ENCODE measurements at places on chromosomes 12 and 14.

GRCh38 chr14:75811872-75812499 lies 150.9 kb downstream of the TTLL5 start:
- no peak for DNase-seq

- DNase-seq, result no peak
These were observed 123.5 kb upstream of the ATF1 start for GRCh38 chr12:50640321-50640939.

DNA sequence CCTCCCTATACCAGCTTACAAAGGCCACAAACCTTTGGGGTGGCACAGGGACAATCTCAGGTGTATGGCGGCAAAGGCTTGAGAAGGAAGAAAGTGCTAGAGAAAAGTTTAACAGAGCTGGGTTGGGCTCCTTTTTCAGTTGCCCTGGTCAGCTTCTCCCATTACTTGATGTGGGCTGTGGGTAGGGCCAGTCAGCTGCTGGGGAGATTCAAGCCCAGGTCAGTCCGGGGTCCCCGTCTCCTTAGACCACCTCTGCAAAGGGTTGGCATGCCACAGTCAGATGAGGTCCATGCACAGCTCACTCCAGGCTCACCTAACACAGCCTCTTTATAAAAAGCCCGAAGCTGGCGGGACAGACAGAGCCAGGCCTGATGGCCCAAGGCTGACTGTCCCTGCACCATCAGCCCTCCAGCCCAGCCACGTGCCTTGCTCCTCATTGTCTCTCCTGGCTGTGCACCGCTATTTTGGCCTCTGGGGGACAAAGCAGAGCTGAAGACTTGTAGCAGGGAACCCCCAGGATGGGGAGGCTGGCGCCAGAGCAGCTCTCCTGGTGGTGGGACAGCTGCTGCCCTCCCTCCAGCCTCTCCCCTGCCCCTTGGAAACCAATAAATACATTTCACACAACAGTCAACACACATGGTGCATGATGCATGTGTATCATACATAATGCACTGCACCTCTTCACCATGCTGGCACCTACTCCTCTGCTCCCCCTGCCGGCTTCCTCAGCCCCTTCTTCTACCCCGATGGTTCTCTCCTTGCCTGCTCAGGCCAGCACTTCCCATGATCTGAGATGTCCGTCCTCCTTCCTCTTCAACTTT lies 61.7 kb upstream of the DDX11 start:
- no peak for DNase-seq

GRCh38 chr12:70243510-70244371 lies 508 bp downstream of the CNOT2 start:
- peak; percentile 64 for DNase-seq

DNA sequence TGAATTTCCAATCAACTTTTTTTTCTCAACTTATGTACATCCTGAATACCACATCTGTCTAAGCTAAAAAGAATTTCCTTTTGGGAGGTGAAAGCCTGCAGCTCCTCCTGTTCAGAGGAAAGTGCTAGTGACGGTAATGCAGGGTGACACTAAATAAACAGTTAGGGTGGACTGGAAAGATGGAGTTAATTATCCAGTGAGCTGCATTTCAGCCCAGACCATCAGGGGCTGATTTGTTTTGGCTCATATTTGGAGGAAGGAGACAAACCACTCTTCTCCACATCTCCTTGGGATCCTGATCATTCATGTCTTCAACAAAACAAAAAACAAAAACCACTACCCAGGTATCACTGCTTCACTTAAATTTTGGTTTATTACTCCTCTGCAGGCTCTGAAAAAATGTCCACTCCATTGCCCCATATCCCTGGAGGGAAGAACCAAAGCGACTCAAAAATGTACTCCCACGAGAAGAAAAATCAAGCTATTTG lies 5.1 kb upstream of the SIX1 start:
- peak; percentile 80 for DNase-seq

DNA sequence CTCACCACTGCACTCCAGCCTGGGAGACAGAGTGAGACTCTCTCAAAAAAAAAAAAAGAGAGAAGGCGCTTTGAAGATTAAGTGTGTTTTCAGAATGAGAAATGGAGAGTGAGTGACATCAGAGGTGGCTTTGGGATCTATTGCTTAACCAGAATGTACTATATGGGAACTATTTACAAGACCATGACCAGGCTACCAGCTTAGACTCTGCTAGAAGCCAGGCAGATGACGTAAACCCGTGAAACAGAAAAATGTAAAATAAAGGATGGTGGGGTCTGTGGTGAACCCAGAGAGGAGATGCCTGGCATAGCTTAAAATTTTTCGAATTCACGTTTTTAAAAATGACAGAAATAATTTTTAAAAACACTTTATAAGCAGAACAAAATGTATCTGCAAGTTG lies 82.0 kb downstream of the IFT43 start:
- DNase-seq, result peak; percentile 45

DNA sequence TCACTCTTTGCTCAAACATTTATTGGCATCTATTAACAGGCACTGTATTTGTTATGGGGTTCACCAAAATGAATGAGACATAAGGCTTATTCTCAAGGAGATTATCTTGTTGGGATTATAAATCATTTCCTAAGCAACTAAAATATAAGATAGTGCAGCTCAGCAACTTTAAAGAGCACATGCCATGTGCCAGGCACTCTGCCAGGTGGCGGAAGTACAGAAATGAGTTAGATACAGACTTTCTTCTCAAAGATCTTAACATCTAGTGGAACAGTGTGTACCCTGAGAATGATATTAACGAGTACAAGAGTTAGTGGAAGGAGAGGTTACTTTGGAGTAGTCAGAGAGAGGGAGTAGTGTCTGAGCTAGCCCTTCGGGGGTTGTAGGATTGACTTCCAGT lies 28.4 kb upstream of the TOMM20L start:
- DNase-seq, result no peak

DNA sequence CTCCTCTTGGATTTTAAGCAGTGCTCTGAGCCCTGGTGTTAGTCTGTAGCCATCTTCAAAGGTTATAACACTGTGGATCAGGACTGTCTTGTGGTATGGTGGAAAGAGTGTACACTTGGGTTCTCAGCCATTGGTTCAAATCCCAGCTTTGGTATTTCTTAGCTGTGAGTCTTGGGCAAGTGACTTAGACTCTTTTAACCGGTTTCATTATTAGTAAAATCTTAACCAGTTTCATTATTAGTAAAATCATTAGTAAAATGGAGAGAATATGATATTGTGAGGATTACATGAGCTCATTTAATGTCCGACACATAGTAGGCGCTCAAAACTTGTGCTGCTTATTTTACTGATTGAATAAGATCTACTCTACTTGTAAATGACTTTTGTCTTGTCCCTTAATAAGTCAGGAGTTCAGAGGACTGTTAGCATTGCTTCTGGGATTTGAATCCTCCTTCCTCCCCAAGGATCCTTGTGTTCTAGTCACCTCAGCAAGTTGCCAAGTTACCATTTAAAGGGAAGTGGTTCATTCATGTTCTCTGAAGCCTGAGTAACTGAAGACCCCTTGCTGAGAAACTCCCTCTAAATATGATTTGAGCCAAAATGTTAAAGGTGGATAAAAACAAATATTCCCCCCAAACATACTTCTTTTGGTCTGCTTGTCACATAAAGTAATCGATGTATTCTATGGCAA lies 12.4 kb downstream of the TTLL5 start:
- DNase-seq, result no peak

DNA sequence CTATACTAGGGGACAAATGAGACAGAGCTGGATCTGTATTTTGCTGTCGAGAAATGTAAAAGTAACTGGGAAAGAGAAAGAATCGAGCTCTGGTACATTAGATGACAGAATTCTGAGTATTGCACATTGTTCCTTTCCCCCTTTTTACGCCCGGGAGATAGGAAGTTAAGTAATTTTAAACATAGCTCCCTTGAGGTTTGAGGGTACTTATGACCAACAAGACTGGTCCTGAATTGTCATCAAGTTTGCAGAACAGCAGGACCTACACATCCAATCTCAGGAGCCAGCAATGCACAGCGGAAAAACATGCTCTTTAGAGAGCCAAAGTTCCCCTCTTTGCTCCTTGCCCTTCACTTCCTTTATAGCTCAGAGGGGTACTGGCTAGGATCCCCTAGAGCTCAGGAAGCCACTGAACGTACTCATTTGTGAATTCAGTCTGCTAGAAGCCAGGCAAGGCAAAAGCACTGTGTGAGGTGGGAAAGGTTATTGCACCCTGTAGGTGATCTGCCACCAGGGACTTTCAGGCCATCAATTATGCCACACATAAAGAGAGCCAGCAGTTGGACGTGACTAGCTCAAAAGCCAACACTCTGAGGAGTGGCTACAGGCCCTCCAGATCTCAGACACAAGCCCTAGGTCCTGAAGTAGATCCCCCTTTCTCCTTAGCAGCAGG lies 333.8 kb downstream of the KCNH5 start:
- DNase-seq, result no peak

DNA sequence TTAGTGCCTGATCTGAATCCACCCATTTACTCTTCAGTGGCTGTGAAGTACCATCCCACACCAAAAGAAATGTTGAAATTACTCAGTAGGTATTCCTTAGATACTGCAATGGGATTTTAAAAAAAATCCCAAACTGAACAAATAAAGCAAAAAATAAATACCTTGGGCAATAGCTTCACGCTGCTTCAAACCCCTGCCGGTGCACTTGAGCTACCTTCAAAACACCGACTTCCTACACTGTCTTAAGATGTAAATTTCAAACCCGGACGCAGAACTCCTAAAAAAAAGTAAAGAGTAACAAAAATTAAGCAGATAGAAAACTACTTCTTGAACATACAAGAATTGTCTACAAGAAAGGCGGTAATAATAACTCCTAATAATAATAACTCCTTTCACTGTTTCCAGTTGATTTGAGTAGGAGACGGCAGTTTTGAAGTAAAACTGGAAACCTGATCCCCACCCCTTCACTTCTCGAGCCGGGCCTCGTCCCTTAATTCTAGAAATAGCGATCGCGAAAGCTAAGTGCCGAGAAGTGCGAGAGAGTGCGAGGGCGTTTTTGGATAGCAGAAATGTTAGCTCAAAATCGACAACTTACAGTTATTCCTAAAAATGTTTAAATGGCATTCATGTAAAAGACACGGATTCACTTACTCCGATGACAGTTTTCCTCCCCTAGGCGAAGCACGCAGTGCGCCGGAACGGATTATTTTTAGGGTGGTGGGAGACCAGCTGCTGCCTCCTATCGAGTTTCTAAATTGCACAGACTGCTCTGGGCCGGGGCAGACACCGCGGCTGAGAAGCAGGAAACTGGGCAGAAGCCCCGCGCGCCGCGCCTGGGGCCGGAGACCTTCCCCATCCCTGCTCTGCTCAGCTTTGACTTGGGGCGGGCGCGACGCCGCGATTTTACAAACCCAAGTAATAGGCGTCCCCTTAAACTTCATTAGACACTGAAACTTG lies at the start of gene ABCC9:
TSS of gene ABCC9 (minus strand) at position 878 of the 957 bp plus-strand sequence. CDS start 4,752 bp downstream, outside the sequence.
- DNase-seq, result peak; percentile 45

GRCh38 chr14:71383510-71383909 lies 476.3 kb downstream of the PCNX1 start:
- DNase-seq, result no peak

- no peak for DNase-seq
These were observed 67.5 kb upstream of the C14orf180 start for GRCh38 chr14:104512061-104512460.

DNA sequence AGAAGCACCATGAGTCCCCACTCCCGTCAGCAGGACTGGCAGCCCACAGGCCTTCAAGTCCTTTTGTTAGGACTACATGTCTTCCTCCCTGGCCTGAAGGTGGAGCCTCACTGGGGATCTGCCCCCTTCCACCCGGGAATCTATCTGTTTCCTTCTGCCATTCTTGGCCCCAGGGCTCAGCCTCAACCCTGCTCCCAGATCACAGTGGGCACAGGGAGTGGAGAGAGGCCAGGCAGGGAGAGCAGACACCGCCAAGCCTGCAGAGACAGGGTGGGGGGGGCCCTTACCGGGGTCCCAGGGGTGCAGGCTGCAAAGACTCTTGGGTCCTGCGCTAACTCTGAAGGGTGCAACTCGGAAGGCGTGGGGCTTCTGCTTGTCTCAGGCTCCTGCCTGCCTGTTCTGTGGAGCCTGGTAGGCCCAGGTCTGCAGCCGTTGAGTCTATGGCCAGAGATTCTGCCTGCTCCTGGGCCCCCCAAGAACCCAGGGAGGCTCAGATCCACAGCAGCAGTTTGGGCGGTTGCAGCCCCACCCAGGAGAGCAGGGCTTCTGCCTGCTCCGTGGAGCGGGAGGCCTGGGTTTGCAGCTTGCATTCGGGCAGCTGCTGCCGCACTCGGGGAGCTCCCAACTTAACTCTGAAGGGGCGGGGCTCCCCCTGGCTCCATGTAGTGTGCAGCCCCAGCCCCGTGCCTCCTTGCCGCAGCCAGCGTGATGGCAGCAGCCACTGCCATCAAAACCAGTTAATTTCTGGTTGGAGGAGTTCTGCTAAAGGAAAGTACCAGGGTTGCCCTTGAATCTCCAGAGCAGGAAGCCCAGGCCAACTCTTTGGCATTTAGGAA lies 21.7 kb upstream of the PLBD1 start:
- no peak for DNase-seq

DNA sequence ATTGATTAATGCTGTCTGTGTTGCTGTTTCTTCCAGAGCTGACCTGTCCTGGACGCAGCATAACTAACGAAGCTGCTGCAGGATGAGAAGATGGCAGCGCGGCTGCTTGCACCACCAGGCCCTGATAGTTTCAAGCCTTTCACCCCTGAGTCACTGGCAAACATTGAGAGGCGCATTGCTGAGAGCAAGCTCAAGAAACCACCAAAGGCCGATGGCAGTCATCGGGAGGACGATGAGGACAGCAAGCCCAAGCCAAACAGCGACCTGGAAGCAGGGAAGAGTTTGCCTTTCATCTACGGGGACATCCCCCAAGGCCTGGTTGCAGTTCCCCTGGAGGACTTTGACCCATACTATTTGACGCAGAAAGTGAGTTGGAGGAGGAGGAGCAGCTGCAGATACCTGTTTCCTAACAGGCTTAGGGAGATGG lies 71.7 kb downstream of the SCN8A start:
- DNase-seq, result no peak

DNA sequence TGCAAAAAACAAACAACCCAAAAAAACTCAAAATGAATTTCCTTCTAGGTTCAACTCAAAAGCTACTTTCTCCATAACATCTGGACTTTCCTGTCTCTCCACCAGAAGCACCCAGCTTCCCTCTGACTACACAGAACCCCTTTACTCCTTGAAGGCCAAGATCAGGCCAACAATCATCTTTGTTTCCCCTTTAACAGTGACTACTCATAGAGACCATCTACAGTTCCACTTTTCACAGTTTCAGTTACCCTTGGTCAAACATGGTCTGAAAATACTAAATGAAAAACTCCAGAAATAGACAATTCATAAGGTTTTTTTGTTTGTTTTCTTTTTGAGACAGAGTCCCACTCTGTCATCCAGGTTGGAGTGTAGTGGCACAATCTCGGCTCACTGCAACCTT lies 11.8 kb downstream of the GCH1 start:
- DNase-seq, result no peak

- no peak for DNase-seq
These were observed at the start of gene KLRK1 for GRCh38 chr12:10389904-10390303. TSS of gene KLRK1 (minus strand) at chr12:10390041. CDS start at chr12:10388810, 1,231 bp downstream.

- DNase-seq, result peak; percentile 89
These were observed 233.8 kb downstream of the FBXL14 start for GRCh38 chr12:1360441-1361210.
